ENCODE measurements at places on chromosomes 2 and 18. TPM values are rescaled to one million over a fixed set of nuclear protein-coding genes. Genes with fewer than 3 reads are reported as not detected.

ST8SIA5 gene
- not detected for total RNA-seq

PLGLB1 gene
- 0.28 TPM for total RNA-seq

ANKRD62 gene
- total RNA-seq: not detected

RALBP1 gene
- total RNA-seq: 118 TPM

TSPYL6 gene
- not detected for total RNA-seq

DLX1 gene
- 0.07 TPM for total RNA-seq

RNF152 gene
- 76.5 TPM for total RNA-seq

KYNU gene
- 0.07 TPM for total RNA-seq

REL gene
- total RNA-seq: 6.2 TPM

SLC11A1 gene
- not detected for total RNA-seq

DCDC2C gene
- total RNA-seq: not detected

SNED1 gene
- 12.8 TPM for total RNA-seq

CYP1B1 gene
- total RNA-seq: 0.07 TPM

ICOS gene
- not detected for total RNA-seq

CTAGE1 gene
- not detected for total RNA-seq

KRTCAP3 gene
- total RNA-seq: not detected

B4GALT6 gene
- 12.2 TPM for total RNA-seq

UGT1A3 gene
- total RNA-seq: not detected

GRB14 gene
- total RNA-seq: 3.9 TPM

TUBA4A gene
- 14.0 TPM for total RNA-seq

SRD5A2 gene
- not detected for total RNA-seq

ZFAND2B gene
- total RNA-seq: 20.2 TPM

GRP gene
- total RNA-seq: not detected

VWA3B gene
- not detected for total RNA-seq

AMER3 gene
- total RNA-seq: not detected

ST6GAL2 gene
- total RNA-seq: not detected

GIGYF2 gene
- 65.4 TPM for total RNA-seq

GALM gene
- total RNA-seq: 11.2 TPM

AQP12A gene
- not detected for total RNA-seq

RAB17 gene
- total RNA-seq: 1.6 TPM

LDAH gene
- total RNA-seq: 18.9 TPM

G6PC2 gene
- not detected for total RNA-seq

LYG2 gene
- total RNA-seq: not detected

TUBA4B gene
- not detected for total RNA-seq

MC2R gene
- total RNA-seq: not detected

PLEKHH2 gene
- 0.20 TPM for total RNA-seq

STPG4 gene
- total RNA-seq: 0.11 TPM

PIK3C3 gene
- 43.0 TPM for total RNA-seq
